Left cardiac atrium (tissue), 4 donors: ENCODE measurements at places on chromosomes 5 and 9. TPM values are rescaled to one million over a fixed set of nuclear protein-coding genes. Genes with fewer than 3 reads are reported as not detected.

DNA sequence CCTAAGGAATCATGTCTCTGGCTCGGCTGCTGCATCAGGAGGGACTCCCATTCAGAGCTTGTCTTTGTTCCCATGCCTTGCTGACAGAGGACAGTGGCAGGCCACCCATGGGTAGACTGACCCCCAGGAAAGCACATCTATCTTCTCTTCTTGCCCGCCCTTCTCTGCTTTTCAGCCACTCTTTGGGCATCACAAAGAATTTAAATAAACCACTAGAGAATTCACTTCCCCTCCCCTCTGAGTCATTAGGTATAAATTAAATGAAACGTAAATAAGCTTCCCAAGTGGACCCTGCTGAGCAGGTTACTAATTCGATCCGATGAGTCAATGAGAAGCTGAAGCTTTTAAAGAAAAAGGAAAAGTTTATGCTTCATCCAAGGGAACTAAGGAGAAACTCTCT lies 97.0 kb downstream of the DRD1 start:
- DNase-seq: no peak

The COL27A1 gene
- total RNA-seq: 9.2 TPM

DNA sequence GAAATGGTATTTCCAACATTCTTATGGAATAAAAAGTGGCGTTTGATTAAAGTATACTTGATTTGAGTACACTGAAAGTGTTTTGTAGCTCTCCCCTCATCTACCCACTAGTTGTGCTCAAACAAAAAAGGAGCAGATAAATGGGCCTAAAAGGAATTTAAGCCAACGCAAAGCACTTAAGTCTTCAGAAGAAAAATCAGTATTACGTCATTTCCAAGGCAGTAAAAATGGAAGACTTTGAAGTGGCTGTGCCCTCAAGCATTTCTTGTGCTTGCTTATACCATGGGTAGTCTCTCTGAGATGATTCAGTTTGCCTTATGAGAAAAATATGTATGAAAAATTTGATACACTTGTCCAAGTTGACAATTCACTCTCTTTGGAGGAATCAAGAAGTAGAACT lies 279.9 kb upstream of the CD180 start:
- no peak for DNase-seq

- peak; percentile 32 for DNase-seq
These were observed 113.3 kb downstream of the SNX18 start for GRCh38 chr5:54630738-54631359.

- no peak for DNase-seq
These were observed 413.6 kb downstream of the ENC1 start for GRCh38 chr5:74226716-74227485.

DNA sequence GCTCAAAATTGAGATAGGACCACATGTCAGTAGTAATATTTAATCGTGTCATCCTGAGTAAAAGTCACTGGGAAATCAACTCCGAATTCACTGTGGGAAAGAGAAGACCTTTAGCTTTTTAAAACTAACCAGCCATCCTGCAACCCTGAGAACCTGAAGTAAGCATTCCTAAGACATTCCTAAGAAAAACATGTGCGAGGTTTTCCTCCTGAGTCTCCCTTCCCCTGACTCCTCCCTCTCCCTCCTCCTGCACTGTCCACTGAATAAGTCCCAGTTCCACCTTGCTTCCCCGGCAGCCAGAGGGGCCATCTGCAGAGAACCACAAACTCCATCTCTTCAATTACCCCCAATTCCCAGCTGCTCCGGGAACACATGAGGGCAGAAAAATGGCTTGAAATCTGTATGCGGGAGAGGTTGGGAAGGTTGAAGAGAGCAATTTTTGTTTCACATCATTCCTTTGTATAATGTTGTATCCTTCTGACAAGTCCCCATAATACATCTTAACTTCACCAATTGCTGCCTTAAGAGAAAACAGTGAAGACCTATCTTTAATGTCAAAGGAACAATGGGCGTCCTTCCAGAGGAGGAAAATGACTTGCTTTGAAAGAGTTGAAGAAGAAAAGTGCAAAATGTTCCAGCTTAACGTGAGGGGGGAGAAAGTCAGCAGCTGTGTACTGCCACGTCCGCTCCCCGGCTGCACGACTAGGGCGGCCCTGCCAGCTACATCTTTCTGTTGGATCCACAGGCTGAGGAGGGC lies 186.3 kb downstream of the ZNF462 start:
- DNase-seq: no peak

The CDHR2 gene
- 0.29 TPM for total RNA-seq

DNA sequence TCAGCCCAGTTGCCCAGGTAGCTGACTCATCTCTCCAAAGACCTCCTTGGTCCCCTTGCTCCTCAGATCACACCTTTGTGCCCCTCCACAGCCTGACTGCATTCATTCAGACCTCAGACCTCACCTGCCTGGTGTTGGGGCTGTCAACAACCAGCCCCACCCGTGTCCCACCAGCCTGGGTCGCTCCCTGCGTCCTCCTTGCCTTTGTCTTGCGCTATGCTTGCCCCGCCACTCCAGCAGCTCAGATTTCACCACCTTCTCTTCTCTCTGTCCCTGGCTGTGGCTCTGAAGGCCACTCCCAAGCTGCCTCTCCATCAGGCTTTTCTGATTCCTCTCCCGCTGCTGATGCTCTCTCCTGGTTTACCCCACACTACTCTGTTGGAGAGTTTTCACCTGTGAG lies 103.5 kb downstream of the MVB12B start:
- DNase-seq: no peak

DNA sequence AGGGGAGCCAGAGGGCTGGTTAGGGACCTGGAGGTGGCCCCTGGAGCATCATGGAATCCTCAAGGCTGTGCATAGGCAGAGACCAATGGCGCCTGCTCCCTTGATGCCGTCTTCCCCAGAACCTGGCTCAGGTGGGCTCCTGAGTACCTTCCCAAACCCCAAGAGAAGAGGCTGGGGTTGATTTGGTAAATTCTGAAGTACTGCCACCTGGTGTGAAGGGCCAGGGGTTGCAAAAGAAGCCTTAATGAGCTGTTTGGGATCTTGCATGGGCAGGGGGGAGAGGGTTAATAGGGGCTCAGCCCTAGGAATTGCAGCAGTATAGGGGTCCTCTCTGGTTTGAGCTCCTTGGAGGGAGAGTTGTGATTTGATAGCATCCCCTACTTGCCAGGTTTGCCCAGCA lies 52.1 kb downstream of the CYSTM1 start:
- no peak for DNase-seq

GRCh38 chr5:101838435-101838834 lies 457.6 kb downstream of the SLCO4C1 start:
- DNase-seq: no peak

- DNase-seq: no peak
These were observed 27.6 kb upstream of the LHFPL2 start for GRCh38 chr5:78675956-78676730.

DNA sequence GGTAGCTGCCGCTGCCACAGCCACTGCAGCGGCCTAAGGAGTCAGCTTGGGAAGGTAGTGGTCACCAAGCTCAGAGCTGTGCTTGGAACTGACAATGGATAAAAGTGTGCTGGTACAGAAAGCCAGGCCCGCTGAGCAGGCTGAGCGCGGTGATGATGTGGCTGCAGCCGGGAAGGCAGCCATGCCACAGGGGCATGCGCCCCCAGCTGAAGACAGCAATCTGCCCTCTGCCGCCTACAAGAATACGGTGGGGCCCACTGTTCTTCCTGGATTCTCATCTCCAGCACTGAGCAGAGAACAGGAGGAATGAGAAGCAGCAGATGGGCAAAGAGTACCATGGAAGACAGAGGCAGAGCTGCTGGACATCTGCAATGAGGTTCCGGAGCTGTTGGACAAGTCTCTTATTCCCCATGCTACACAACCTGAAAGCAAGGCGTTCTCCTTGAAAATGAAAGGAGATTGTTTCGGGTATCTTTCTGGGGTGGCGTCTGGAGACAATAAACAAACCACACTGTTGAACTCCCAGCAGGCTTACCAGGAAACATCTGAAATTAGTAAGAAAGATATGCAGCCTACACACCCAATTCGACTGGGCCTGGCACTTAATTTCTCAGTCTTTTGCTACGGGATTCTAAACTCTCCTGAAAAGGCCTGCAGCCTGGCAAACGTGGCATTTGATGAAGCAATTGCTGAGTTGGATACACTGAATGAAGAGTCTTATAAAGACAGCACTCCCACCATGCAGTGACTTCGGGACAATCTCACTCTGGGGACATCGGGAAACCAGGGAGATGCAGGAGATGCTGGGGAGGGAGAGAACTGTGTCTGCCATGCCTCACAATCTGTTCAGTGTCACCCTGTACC lies 22.8 kb upstream of the ANKRD18A start:
- no peak for DNase-seq
